SW480 (cell line): ENCODE measurements at places on chromosomes 11 and 22.

GRCh38 chr11:18523084-18523483 lies 3.7 kb downstream of the TSG101 start:
- peak; percentile 13 for DNase-seq

GRCh38 chr11:69489031-69489745 lies 7.7 kb downstream of the LINC01488 start:
- no peak for DNase-seq

DNA sequence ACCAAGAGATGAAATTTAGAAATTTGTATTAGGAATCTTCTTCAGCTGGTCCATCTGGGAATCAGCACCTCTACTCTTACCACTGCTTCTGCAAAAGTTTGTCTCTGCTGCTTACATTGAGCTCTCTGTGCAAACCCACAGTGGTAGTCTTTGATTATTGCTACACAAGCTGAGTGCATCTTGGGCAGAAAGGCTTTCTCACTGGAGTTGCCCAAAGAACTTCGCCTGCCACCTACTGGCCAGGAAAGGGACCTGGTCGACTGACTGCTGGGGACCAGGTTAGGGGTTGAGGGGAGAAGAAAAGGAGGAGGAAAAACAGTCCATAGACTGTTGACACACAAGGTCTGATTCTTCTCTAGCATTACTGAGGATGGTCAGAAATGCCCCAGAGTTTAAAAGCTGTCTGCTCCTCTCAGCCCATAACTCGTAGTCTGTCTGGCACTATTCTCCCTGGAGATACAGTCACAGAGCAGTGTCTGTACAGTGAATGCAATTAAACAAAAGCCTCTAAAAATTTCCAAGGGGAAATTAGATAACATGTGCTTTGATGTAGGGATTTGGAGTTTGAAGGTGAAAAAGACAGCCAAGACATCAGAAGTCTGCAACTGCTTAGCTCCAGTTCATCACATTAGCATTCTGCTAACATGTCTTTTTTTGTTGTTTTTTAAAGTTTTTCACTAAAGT lies 215.0 kb upstream of the CTSC start:
- DNase-seq = peak; percentile 46

DNA sequence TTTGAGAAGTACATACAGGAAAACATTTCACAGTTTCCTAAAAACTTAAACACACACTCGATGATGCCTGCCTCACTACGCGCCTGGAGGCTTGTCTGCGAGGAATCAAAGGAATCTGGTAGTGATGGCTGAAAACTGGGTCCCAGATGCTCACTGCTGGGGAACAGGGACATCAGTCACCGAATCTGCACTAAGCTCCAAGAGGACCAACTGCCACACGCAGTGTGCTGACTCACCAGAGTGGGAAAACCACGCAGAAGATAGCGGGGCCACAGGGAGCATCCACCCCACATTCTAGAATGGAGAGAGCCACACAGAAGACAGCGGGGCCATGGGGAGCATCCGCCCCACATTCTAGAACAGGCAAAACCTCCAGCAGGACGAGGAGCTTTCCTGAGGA lies 24.3 kb upstream of the MOB2 start:
- no peak for DNase-seq

GRCh38 chr11:78256962-78257361 lies 68.2 kb downstream of the USP35 start:
- DNase-seq = no peak

DNA sequence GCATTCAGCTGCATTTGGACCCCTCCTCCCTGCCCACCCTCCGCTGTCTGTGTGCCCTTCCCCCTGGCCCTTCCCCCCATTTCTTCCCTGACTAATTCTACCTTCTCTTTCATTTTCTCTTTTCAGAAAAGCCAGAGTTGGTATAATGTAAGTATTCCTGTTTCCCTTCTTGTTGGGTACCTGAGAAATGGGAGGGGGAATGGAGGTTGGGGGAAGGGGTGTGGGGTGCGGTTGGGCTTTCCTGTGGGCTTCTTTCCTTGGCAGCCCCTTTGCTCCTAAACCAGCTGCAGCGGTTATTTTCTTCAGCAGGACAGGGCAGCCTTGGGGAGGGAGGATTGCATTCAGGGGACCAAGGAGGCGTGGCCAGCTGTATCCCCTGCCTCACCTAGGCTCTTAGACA lies 70.2 kb downstream of the SCN3B start:
- DNase-seq = no peak

- DNase-seq = peak; percentile 90
These were observed 4.7 kb downstream of the OSBPL5 start for GRCh38 chr11:3160252-3161031.

- no peak for DNase-seq
These were observed 7.9 kb downstream of the CCDC188 start for GRCh38 chr22:20142711-20143621.

GRCh38 chr11:8335683-8336082 lies 72.0 kb upstream of the LMO1 start:
- DNase-seq = no peak

DNA sequence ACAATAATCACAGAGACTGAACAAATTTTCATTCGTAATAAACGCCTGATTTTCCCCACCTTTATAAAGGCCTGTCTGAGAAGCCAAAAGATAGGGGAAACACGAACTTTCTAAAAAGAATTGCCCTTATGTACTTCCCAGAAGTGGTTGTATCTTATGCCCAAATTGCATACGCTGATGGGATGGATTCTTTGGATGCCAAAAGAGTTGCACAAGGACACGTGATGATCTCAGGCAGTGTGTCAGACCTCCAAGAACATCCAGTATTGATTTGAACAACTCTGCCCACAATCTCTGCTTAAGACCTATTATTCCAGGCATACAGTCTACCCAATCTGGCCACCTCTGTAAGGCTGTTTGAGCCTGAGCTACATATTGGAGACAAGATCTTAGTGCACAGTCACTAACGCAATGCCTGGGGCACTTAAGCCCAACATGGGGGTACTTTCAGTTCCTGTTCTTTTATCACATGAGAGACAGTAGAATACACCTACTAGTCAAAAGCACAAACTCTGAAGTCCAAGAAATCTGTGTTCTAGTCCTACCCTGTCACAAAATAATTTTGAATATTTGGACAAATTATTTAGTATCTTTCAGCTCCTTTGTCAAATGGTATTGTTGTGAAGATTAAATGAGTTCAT lies 38.9 kb downstream of the OR10A6 start:
- DNase-seq = no peak
